T-cell (primary cell): ENCODE measurements at places on chromosomes 16 and 17. TPM values are rescaled to one million over a fixed set of nuclear protein-coding genes. Genes with fewer than 3 reads are reported as not detected.

DNA sequence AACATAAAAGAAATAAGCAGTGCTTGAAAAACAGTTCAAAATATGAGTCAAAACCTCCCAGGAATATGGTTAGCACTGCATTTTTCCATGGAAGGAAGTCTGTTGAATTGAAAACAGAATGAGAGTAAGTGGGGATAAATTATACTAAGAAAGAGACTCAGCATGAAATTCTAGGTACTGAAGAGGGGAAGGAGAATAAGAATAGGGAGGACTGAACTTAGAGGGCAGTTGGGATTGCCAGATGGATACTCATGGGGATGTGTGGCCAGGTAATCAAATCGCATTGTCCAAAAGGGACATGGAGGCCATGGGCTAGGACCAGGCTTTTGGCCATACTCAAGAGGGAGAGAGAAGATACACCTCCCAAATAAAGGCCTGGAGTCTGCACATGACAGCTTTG, 247.9 kb downstream of the CDH13 start:
- DNase-seq = no peak
- H3K4me1 ChIP-seq = no peaks in the 10 kb centered on the region
- no peaks in the 10 kb centered on the region for H3K36me3 ChIP-seq
- H3K27ac ChIP-seq = no peak overlapping the region
- no peaks in the 10 kb centered on the region for H3K27me3 ChIP-seq

- peak overlapping the region; percentile 7 for H3K27ac ChIP-seq
- no peak for DNase-seq
- H3K4me3 ChIP-seq = peak overlapping the region; percentile 97
- H3K4me1 ChIP-seq = peaks cover 13% of the 10 kb centered on the region
- H3K36me3 ChIP-seq = peaks cover 2% of the 10 kb centered on the region
Observed at GRCh38 chr17:60524463-60525327, 1.3 kb downstream of the APPBP2 start.

DNA sequence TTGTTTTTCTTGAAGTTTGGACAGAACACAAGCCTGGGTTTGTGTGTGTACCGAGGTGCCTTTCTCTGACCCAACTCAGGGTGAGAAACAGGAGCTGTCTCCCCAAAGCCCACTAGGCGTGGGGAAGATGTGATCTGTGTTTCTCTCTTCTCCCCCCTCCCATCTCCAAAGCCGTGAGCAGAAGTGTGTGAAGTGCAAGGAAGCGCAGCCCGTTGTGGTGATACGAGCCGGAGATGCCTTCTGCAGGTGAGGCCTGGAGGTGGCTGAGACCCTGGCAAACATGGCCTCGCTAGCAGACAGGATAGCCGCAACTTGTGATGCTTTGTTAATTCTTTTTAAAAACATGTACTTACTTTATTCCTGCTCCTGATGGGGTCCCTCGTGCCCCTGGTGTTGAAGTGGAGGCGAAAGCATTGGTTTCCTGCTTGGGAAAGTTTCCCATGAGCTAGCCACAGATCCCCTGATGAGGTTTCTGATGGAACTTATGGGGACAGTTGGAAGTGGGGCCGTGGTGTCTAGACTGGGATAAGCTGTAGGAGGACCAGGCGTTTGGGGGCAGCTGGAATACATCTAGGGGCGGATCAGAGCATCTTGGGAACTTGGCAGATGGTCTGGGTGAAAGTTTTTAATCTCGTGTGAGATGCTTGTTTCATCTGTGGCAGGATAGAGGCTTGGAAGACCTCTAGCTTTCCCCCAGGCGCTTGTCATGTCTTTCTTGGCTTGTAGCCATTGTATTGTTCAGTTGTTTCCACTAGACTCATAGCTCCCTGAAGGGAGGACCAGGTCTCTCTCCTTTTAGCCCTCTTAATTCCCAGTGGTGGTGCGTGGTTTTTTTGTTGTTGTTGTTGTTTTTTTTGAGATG, 893 bp downstream of the CTU2 start:
- peak overlapping the region; percentile 85 for H3K4me3 ChIP-seq
- DNase-seq = no peak
- H3K4me1 ChIP-seq = peaks cover 19% of the 10 kb centered on the region

DNA sequence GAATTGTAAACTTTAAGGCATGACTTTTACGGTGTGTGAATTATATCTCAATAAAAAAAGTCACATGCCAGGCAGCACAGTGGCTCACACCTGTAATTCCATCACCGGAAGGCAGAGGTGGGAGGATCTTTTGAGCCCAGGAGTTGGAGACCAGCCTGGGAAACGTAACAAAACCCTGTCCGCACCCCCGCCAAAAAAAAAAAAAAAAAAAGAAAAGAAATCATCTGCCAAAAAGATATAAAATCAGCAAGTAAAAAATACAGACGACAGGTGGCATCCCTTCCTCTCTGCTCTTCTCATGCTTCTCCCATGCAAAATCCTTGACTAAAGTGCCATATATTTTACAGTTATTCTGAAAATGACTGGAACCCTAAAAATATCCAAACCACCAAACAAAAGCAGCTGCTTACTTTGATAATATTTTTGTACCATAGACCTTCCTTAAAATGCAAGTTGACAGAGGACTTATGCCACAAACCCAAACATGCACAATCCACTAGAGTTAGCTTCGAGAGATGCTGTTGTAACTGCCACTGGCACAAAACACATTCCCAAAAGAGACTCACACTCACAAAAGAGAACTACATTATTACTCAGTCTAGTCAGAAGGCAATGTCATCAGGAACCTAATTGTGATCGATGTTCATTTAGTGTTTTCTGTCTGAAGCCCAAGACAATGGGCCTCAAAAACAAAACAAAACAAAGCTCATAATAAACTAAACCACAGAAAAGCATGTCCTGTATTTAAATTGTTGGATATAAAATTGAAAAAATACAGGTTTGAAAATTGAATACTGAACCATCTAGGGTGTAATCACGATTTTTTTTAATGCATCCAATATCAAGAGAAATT, 2.4 kb downstream of the CRLF3 start:
- no peak for DNase-seq
- H3K27me3 ChIP-seq = no peaks in the 10 kb centered on the region
- peak overlapping the region; percentile 77 for H3K4me3 ChIP-seq
- peaks cover 3% of the 10 kb centered on the region for H3K36me3 ChIP-seq

The CD300E gene
- not detected for total RNA-seq

The MYH11 gene
- 0.66 TPM for total RNA-seq
